Pons (tissue), 1 donor: ENCODE measurements at places on chromosomes 11 and 22.

DNA sequence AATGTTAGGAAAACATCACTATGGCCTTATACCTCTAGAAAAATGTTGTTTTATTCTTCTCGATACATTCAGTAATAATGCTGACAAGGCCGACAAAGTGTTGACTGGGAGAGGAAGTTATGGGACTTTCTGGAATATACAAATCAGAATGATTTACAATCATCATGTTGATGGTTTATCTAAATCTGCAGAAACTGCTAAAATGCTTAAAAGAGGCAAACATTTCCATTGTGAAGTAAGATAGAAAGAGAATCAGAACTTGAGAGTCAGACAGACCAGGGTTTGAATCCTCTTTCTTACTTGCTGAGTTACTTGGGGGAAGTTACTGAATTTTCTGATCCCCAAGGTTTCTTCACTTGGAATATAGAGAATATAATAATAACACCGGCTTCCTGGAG lies 89.4 kb downstream of the CD44 start:
- no peak for DNase-seq

GRCh38 chr22:29375398-29376076 lies 12.8 kb downstream of the AP1B1 start:
- DNase-seq: no peak

- no peak for DNase-seq
These were observed 2.9 kb upstream of the KIRREL3 start for GRCh38 chr11:127003260-127003981.

- no peak for DNase-seq
These were observed 27.9 kb downstream of the DDX6 start for GRCh38 chr11:118763041-118763440.

DNA sequence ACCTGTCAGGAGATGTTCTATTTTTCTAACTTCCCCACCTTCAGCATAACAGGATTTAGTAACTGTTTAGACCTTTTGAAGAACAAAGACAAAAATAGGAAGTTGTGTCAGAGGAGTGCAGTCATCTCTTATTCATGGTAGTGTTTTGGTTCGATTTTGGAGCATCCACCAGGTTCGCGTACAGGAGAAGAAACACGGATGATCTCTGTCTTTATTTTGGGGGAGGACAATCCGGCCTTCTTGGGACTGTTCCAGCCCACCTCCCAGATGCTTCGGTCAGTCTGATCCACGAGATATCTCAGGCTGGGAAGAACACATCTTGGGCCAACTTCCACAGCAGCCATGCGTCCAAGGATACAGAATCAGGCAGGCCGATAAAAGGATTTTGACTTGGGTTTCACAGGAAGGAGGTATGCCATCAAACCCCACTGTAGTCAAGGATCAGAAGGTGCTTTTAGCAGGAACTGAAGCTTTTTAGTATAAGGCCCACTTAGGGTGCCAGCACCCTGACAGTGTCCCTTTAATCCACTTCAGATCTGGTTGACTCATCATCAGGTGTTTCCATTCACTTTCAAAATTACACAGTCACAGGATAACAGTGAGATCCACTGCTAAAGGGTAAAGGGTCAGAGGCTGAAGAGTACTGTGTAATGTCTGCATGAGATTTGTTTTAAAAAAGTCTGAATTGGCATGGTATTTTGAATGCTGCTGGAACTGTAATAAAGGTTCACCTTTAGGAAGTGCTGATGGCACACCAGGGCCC lies 16.5 kb downstream of the PATZ1 start:
- DNase-seq: no peak

DNA sequence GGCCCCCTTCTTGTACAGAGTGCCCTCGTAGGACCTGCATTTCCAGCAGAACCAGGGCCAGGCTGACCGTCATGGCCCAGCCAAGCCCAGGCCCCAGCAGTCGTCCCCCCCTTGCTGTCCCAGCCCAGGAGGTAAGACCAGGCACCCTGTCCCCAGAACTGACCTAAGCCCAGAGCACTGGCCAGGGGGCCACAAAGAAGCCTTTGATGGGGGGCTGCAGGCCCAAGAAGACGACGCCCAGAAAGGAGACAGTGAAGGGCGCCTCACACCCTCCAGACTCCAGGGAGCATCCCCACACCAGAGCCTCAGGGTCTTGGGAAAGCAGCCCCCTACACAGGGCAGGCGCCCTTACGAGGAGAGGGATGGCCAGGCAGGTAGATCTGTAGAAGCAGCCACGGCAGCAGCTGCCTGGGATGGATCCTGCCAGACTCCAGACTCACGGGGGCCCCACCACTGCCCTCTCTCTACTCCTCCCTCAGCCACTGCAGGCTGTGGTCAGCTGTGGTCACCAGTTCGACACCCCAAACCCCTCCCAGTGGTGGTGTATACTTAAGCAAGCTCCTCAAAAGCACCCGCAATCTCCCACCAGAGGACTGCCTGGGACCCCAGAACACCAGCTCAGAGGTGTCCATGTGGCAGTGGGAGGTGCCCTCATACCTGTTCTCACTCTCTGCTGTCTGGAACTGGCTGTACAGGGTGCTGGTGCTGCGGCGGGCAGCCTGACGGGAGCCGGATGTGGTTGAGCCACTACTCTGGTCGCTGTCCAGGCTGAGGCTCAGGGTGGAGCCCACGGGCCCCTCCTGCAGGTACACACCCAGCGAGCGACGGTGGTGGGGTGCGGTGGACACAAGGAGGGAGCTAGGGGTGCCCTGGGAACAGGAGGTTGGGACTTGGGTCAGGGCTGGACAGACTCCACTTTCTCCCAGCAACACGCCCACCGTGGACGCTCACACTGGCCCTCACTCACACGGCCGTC lies 27.0 kb downstream of the SBF1 start:
- DNase-seq: no peak

- DNase-seq: no peak
These were observed 37.0 kb upstream of the HMOX1 start for GRCh38 chr22:35343664-35344550.

- DNase-seq: no peak
These were observed 28.4 kb upstream of the ARFGAP3 start for GRCh38 chr22:42885446-42885845.

DNA sequence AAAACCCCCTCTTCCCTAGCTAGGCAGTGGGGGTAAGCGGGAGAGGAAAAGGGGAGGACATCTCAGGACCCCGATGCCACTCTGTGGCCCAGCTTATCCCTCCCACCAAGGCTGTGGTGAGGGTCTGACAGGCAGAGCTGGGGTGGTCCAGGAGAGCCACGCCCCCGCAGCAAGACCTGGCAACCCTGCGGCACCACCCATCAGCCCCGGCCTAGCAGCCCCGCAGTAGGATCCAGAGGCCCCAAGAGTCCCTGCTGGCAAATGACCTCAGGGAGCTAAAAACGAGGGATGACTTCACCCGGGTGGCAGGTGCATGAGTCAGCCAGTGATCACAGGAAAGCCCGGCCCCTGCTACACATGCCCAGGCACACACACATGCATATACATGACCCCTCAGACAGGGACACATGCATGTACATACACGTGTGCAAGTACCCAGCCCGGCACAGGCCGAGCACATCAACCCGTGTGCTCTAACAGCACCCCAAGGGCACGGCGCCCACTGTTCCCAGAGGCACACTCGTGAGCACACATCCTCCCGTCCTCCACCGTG lies 32.3 kb downstream of the ARVCF start:
- DNase-seq: no peak

DNA sequence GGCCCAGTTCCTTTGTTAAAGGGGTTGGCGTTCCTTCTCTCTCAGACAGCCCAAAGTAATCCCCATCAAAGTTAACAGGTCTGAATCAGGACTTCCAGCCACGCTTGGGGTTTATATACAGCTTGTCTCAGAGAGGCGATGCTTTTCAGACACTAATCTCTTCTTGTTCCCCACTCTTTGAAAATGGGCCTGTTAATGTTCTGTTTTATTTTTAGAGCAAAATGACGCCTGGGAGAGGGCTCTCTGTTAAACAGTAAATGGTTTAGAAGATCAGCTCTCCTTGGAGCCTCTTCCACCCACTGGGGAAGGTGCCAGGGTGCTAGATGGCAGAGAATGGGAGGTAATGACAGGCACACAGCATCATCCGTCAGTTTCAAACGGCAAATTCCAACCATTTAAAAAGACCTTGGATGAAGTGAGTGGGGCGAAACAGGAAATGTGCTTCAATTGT lies 235.9 kb upstream of the NARS2 start:
- no peak for DNase-seq

GRCh38 chr11:111173221-111173620 lies 72.3 kb upstream of the POU2AF2 start:
- no peak for DNase-seq

DNA sequence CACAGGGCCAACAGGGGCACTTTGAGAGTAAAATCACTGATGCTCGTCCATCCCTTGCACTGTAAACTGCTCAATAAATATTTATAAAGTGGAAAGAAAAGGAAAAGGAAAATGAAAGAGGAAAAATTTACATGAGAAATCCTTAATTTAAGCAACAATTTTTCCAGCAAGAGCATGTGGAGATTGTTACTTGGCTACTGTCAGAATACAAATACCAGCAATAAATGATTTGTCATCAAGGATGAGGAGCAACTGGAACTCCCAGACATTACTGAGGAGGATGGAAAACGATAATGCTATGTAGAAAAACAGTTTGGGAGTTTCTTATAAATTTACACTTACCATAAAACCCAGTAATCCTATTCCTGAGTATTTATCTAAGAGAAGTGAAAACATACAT lies 123.0 kb downstream of the SGSM3 start:
- DNase-seq: no peak

DNA sequence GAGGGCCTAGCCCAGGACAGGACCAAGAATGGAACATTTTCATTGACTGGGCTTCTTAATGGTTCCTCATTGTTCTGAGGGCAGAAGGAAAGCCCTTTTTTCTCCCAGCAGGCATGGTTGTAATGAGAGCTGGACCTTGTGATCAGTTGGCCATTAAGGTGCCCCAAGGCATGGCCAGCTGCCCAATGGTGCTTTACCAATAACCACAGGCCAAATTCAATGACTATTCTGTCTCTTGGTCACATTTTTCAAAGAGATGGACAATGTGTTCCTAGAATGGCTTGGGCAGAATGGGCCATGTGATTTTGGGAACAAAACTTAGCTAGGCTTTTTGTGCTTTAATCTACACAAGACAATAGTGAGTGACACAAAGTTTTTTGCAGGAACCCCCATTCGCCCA lies 7.3 kb downstream of the NAV2 start:
- peak; percentile 72 for DNase-seq

GRCh38 chr11:27842290-27842689 lies 142.0 kb upstream of the BDNF start:
- no peak for DNase-seq

DNA sequence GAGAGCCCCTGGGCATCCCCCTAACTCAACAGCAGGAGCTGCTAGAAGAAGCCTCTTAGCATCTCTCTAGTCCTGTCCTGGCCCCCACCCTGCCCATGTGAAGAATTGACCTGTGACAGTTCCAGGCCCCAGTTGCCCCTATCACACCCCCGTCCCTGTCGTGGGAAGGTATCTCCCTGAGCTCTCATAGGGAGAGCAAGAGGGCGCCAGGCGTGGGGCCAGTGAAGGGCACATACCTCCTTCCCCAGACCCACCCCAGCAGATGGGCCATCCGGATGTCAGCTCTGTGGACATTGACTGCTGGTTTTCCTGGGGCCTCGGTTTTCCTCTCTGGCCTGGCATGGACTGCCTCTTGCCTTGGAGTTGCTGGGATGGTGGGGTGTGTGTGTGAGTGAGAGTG lies 29.5 kb downstream of the CD82 start:
- no peak for DNase-seq

DNA sequence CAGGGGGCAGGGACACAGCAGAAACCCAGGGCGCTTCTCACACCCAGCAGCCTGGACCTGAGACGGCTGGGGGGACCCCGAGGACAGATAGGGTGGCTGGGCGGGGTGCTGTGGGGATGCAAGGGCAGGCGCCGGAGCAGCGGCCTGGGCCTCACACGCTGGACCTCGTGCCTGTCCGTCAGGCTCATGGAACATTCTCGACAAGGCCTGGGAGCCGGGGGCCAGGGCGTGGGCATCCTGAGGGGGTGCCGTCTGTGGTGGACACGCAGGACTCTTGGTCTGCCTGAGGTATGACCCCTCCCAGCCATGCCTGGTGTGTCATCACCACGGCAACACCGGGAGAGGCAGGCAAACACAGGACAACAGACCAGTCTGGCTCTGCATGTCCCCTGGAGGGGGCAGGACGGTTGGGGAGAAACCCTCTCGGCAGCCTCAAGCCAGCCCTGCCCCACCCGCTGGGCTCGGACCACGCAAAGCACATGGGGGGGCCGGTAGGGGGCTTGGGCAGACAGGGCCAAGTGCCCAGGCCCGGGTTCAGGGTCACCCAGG lies 21.4 kb downstream of the MRPL23 start:
- no peak for DNase-seq

GRCh38 chr11:71355281-71355680 lies 92.9 kb downstream of the DHCR7 start:
- no peak for DNase-seq

GRCh38 chr11:27754035-27755017 lies 54.1 kb upstream of the BDNF start:
- no peak for DNase-seq

DNA sequence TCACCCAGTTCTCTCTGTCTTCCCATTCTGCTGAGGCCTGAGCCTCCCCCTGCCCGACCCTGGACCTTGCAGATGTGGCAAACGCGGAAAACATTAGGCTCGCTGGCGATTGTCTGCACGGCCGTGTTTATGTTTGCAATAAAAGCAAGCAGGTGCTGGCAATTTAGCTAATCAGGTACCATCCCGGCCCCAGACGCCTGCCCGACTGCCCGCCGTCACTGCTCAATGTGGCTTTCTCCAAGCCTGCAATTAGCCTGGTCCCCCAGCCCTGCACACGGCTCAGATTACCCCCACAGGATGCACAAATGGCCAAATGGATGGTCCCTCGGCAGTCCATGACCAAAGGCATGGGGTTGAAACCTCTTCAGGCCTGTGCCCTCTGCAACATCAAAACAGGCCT lies 259.7 kb downstream of the MN1 start:
- no peak for DNase-seq

- DNase-seq: no peak
These were observed 111.9 kb downstream of the CCDC34 start for GRCh38 chr11:27250867-27251665.
